Left ventricle myocardium superior (tissue), 1 donor: ENCODE measurements at places on chromosomes 4 and X.

DNA sequence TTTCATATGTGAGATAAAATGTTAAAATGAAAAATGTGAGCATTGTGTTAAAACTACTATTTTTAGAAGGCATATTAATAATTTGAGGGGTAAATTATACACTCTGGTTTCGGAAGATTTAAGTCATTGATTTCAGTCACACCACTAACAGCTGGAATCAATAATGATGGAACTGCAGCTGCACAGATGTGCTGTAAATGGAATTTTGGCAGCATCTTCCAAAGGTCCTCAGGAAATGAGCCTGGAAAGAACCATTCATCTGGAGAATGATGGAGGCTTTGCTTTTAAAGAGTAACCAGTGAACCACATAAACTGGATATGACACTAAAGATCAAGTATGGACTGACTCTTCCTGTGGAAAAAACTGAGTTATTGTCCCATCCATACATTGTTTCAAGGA, 759.0 kb upstream of the EPHA5 start:
- DNase-seq = no peak

DNA sequence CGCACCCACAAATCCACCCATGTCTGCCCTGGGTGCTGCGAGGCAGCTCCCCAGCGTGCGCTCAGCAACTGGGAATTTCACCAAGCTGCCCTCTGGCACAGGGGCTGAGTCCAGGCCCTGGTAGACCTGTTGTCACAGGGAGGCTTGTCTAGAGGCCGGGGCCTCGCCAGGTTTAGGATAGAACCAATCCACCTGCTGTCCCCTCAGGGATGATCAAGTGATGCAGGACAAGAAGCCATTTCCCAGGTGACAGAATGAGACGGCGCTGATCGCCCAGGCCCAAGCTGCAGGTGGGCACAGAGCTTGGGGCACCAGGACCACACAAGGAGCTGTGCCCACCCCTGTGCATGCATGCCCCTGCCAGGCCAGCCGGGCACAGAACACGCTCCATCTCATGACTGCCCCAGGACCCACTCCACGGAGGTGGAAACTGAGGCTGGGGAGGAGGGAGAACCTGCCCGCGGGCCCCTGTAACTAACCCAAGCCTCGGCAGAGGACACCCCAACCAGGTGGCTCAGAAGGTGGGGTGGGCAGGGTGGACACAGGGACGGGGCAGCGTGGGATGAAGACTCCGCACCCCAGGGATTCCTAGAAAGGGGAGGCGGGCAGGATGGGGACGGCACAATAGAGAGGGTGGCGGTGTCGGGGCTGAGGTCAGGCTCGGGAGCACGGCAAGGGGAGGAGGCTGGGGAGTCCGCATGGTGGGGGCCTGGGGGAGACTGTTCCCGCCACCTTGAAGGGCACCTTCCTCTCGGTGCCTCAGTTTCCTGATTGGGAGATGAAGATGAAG, 78.0 kb downstream of the ZFYVE28 start:
- DNase-seq = no peak

- DNase-seq = no peak
Measured at GRCh38 chr4:146514651-146515357, 6.9 kb downstream of the SLC10A7 start.

GRCh38 chr4:47543331-47543730, 58.3 kb downstream of the ATP10D start:
- no peak for DNase-seq

DNA sequence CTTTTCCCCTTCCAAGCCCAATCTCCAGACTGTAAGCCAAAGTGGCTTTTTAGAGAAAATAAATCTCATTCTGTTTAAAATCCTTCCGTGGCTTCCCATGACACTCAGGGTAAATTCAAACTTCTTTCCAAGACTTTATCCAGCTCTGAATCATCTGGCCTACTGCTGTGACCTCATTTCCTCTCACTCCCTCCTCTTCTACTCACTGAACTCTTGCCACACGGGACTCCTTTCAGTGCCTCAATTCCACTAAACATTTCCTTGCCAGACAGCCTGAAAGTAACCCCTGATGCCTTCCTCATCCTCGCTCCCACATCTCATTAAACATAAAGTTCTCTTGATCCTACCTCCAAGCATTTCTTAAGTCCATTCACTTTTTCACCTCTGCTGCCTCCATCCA, 27.8 kb upstream of the RNF128 start:
- DNase-seq = no peak

- DNase-seq = no peak
Measured at GRCh38 chr4:121679951-121680350, 16.8 kb downstream of the ANXA5 start.

- no peak for DNase-seq
Measured at GRCh38 chr4:40281099-40281498, 54.0 kb upstream of the CHRNA9 start.

DNA sequence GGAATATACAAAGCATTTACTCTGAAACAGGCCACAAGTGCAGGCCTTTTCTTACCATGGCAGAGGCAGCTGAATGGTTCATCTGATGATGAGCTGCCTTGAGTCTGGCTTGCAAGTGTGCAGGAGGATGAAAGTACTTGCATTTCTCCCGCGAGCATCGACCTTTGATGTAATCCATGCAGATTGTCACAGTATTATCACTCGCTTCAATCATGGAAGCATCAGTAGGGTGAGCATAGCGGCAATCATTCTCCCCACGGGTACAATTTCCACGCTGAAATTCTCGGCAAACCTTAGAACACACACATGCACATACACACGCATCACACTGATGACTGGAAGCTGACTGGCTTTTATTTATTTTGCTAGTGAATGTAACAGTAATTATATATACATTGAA, 98.0 kb downstream of the MBNL3 start:
- no peak for DNase-seq

DNA sequence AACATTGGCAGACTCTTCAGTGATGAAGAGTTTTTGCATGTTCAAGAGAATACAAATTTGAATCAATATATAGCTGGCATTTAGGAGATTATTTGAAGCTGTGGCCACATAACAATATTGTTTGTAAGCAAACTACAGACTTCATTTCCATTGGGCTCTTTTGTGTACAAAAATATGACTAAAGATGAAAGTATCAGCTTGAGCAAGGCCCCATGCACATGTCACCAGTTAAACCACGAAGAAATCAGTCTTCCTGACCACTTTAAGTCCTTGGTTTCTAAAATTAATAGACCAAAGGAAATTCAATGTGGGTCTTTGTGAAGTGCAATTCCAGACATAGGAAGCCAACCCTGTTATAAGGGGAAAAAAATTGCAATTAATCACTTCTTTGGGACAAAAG, 1664.6 kb upstream of the ADGRL3 start:
- DNase-seq = no peak
